Cerebellar nuclear complex (tissue), 1 donor: ENCODE measurements at places on chromosomes 2 and 18.

DNA sequence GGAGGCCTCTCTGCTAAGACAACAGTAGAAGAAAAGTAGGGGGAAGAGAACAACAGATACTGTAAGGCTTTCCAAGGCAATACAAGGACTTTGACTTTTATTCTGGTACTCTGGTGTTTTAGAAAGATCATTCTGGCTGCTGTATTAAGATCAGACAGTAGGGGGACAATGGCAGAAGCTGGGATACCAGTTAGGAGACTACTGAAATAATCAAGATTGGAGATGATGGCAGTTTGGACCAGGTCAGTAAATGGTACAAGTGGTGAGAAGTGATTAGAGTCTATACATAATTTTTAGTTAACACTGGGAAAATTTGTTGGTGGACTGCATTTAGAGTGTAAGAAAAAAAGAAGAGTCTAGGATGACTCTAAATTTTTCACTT lies 139.7 kb downstream of the ROCK1 start:
- no peak for DNase-seq

GRCh38 chr2:96522304-96523203 lies 14.0 kb upstream of the ARID5A start:
- no peak for DNase-seq

- no peak for DNase-seq
Observed at GRCh38 chr2:26691161-26691560, 1.4 kb upstream of the KCNK3 start.

DNA sequence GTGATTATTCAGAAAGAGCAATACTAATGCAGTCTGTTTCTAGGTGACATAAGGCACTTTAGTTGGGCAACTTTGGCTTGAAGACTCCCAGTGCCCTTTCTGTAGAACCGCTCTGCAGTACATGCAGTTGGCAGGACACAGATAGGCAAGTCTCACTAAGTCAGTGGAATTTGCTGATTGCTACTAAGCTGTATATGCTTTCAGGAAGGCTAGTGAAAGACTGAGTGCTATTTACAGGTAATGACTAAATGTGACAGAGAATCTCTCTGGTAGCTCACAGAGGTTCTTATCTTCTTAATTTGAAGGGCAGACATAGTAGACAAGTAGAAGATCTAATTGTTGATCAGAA lies 243.0 kb downstream of the WDPCP start:
- no peak for DNase-seq

DNA sequence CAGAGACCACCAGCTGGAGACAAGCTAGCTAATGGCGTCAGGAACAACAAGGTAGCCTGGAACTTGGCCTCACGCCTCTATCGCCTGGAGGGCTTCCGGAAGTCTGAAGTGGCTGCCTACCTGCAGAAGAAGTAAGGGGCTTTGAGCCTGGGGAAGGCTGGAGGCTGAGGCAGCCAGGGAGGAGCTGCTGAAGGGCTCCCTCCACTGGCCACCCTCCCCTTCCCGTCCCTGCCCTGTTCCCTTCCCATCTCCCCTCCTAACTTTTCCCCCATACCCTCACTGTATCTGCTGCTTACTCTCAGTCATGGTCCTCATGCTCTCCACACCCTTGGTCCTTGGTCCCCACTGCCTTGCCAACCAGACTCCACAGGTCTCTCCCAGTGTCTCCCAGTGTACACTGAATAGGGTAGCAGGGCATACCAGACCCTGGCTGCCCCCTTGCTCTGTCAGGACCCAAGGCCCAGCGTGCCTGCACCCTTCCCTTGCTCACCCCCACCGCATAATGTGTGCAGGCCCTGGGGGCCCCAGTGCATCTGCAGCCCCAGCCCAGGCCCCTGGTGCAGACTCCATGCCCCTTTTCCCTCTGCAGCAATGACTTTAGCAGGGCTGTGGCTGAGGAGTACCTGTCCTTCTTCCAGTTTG lies 18.8 kb downstream of the PSD4 start:
- DNase-seq, result no peak

DNA sequence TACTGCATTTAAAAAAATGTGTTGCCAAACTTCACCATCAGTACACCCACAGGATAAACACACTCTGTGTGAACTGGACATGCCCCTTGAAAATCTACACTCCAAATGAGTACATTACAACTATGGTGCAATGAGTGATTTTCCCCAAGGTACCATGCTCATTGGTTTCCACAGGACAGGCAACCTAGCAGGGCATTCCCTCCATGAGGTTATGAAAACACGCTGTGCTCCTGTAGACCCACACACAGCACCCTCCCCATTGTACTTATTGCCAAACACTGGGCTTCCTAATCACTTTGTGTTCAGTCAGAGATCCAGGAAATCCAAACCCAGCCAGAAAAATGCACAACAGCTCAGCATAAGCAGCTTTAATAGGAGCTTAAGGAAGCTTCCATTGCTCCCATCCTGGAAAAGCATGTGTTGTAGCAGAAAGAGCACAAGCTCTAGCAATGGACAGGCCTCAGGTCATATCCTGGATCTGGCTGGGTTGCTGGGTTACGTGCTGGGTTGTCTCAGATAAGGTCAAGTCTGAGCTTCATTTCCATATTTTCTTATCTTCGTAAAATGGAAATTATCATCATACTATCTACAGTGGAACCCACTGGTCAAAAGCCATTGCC lies 20.8 kb upstream of the ATIC start:
- no peak for DNase-seq

DNA sequence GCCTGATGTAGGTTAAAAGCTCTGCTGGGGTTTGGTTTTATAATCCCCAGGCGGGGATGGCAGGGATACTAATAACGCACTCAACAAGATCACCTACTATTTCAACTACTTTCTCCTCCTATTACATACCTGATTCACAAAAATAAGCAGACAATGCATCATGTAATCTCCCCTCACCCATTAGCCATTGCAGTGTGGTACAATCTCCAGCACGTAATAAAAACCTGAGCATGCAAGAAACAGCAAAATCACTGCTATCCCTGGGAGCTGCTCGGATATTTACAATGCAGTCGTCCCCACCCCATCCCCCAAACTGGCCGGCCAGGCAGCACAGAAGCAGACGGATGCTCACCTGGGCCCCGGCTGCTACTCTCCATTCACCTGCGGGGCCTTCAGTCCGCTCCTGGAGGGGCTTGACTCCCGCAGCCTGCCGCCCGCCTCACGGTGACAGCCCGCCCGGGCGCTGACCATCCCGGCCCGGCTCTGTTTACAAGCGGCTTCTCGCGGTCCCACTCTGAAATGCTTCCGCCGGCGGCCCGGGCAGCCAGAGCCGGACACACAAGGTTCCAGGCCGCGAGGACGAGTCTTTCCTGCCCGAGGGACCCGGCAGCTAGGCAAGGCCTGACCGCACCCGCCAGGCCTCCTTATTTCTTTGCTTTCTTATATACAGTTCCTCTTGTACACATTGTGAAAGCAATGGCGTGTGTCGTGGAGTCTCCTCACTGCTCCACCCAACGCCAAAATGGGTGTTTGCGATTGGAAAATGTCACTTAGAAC lies at the start of gene PLEKHM3:
PLEKHM3 (minus strand) TSS at position 491 of the 777 bp plus-strand sequence. CDS start 23,888 bp downstream, outside the sequence.
- DNase-seq, result peak; percentile 26

GRCh38 chr2:177383935-177384334 lies 8.6 kb upstream of the AGPS start:
- DNase-seq, result no peak
